A549 treated with ZK216348 at 1 μM for 4 hours (cell line): ENCODE measurements at places on chromosomes 1 and 21. TPM values are rescaled to one million over a fixed set of nuclear protein-coding genes. Genes with fewer than 3 reads are reported as not detected.

Gene OR2G6
- not detected in 5 replicates for total RNA-seq

Gene KCNE1
- not detected in 5 replicates for total RNA-seq

Gene NCMAP
- total RNA-seq = 0.06 to 0.18 TPM (median 0.13 TPM) in 4 of 5 replicates, not detected in the other

Gene KRTAP19-1
- not detected in 5 replicates for total RNA-seq

Gene INSRR
- not detected in 5 replicates for total RNA-seq

Gene IPO9
- total RNA-seq = 33.2 to 46.0 TPM (median 40.5 TPM) in 5 replicates

Gene SPATA21
- 0.05 TPM in 1 of 5 replicates, not detected in the others for total RNA-seq

Gene TNNI3K
- not detected in 5 replicates for total RNA-seq

Gene FCRL5
- total RNA-seq = not detected in 5 replicates

Gene GBP7
- total RNA-seq = not detected in 5 replicates

Gene C1orf185
- total RNA-seq = not detected in 5 replicates
